ENCODE measurements at places on chromosomes 5 and 9.

DNA sequence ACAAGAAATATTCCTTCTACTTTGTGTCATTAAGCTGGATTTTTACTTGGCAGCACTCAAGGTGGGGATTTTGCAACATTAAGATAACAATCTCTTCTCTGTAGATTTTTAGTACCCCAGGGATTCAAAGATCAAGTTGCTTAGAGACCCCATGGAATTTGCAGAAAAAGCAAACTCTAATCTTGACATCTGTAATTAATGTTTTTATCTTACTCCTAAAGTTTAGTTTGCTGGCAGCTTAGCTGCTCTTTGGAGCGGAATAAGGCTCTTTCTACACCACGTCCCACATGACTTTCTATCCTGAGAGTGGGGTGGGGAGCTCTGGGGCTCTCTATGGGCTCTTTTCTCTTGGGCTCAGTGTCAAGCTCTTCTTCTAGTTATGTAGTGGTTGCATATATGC lies 21.7 kb upstream of the SPDL1 start:
- no peak for DNase-seq

GRCh38 chr5:38329132-38329715 lies 70.9 kb downstream of the EGFLAM start:
- no peak for DNase-seq

GRCh38 chr5:161034451-161034850 lies 182.4 kb upstream of the ATP10B start:
- no peak for DNase-seq

DNA sequence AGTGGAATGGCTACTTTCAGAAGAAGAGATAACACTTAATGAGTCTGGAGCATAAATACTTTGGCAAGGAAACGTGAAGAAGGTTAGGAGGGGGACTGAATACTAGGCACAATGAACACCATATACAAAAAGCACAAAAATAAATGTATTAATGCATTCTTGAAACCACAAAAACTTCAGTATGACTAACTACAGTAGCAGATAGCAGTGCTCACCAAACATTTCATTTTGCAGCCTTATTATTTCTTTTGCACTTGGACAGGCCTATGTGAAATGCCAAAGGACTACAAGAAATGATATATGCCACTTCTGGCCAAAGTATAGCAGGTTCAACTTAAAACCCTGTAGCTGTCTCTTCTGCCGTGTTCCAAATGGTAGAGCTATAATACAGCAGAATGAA lies 26.3 kb downstream of the UBQLN1 start:
- DNase-seq = no peak

DNA sequence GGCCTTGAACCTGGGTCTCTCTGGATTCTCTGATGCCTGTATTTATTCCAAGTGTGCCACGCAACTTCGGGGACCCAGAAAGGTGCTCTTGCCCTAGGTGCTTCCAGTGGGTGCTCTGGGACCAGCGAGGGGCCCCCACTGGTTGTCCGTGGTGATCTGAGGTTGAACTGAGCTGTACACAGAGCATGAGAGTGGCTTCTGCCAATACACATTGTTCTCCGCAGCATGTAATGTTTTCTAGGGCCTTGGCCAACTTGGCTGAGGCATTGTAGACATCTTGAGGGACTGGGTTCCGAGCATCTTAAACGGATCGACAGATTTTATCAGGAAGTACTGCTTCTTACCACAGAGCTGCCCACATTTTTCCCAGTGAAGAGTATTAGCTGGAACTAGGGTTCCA lies 117.9 kb downstream of the MTX3 start:
- DNase-seq = no peak

GRCh38 chr5:112083623-112084022 lies 326.6 kb upstream of the NREP start:
- DNase-seq = no peak

DNA sequence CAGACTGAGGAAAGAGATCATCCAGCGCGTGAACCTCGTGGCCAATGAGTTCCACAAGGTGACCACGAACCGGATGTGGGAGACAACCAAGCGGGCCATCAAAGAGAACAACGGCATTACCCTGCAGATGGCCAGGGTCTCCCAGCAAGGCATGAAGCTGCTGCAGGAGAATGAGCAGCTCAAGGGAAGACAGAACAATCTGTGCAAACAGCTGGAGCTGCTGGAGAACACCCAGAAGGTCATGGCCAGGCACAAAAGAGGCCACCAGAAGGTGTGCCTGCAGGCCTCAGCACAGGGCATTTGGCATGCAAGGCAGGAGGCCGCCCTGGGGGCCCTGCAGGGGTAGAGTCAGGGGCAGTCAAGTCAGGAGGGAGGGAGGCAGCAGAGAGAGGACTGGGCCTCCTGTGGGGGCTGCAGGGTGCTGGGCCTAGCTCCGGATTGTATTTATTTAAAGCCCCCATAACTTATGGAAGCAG lies 4.2 kb downstream of the PTRH1 start:
- no peak for DNase-seq

GRCh38 chr5:116381201-116381600 lies 193.4 kb downstream of the SEMA6A start:
- no peak for DNase-seq

GRCh38 chr5:175059687-175060211 lies 335.4 kb downstream of the MSX2 start:
- no peak for DNase-seq

DNA sequence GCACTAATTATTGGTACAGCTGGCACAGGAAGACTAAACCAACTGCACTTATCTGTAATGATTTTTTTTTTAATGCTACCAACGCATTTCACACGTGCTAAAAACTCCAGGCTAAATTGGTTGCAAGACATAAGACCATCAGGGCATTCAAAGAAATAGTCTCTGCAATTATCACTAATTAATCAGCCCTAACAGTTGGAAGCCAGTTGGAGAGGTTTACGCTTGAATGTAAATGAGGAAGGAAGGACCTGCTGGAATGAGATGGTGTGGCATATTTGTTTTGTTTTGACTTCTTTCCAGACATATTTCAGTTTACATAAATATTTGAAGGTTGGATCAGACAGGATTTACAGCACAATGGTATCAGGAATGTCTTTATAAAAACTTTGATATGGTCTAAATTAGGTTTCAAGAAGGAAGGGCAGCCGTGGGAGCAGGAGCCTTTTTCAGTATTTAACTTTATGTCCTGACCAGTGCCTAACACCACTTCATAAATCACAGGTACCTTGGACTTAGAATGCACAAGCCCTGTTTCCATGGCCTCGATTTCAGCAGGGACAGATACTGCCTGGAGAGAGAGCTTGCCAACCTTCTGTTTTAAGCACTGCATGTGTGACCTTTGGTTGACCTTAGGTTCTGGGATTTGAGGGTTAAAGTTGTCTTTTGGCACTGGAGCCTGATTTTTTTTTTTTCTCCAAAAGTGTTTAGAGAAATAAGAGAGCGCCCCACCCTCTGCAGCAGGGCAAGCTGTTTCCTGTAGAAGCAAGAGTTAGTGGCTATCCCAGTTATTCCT lies 199.8 kb upstream of the MAP3K1 start:
- DNase-seq = no peak

DNA sequence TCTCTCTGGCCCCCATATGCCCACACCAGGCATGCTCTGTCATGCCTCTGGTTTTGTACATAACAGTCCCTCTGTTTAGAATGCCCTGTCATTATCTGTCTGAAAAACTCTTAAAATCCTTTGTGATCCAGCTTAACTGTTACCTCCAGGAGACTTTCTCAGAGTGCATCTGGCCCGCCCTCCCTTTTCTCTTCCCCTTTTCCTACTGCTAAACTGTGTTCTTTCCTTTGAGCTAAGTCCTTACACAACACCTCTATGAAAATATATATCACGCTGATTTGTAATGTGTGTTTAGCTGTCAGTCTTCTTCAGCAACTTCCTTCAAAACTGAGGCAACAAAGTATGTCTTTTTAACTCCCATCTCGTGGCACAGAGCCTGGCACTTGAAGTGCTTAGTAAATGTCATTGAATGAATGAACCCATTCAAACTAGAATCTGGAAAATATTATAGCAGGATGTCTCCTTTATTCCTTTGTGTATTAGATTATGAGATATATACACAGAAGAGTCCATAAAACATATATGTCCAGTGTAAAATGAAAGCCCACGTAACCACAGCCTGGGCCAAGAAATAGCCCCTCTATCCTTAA lies 166.2 kb upstream of the KLF9 start:
- no peak for DNase-seq

DNA sequence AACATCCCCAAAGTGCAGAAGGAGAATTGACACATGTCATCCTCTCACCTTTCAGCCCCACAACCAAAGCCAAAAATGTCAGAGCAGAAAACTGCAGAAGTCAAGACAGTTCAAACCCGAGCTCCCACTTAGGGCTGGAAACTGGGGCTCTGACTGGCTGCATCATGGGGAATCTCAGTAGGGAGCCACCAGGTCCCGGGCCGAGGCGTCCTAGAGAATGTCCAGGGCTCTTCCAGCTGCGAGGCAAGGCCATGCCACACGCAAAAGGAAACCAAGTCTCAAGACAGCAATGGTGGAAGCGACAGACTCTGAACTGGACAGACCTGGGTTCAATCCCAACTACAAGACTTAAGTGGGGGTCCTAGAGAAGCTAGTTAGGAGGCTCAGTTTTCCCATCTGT lies 13.8 kb downstream of the SH3PXD2B start:
- no peak for DNase-seq

GRCh38 chr5:67963789-67964519 lies 251.6 kb upstream of the PIK3R1 start:
- no peak for DNase-seq

DNA sequence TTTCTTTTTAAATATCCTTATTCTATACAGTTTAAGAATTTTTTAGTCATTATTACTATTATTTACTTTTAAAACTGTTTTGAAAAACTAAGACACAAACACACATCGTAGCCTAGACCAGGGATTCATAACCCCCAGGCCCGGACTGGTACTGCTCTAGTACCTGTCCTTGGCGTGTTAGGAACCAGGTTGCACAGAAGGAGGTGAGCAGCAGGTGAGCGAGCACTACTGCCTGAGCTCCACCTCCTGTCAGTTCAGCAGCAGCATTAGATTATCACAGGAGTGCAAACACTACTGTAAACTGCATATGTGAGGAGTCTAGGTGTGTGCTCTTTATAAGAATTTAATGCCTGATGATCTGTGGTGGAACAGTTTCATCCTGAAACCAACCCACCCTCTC lies 357.0 kb downstream of the PTPRD start:
- no peak for DNase-seq

- no peak for DNase-seq
Observed at GRCh38 chr9:20598367-20598766, 23.9 kb downstream of the MLLT3 start.

DNA sequence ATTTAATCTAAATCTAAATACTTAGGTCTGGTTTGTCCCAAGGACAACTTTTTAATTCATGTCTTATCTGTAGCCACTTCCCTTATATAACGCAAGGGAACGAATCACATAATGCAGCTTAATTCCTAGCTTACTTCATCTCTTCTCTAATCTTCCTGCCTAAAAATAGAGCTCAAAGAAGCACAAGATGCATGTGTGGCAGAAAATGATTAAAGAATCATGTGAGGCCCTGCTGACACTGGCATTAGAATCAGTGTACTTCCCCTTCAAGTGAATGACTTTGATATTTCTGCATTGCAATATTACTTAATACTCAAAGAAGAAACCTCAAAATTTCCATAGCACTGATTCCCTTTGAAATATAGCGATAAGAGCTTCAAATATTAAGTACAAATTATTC lies 317.9 kb upstream of the FTMT start:
- DNase-seq = no peak

DNA sequence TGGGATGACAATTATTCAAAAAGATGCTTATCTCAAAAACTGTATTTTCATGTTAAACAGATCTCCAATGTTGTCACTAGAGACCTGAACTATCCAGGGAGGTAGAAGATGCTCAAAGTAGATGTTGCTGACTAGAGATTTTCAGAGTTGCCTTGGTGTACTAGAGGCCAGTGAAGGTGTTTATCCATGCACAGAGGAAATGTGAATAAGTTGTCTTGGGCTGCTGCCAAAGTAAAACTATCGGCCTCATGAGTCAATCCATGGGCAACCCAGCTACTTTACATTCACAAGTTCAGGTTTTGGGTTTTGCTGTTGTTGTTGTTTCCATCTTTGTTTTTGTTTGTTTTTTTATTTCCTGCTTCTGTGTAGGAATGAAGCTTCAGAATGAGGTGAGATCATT lies 141.1 kb upstream of the RANBP3L start:
- DNase-seq = no peak

DNA sequence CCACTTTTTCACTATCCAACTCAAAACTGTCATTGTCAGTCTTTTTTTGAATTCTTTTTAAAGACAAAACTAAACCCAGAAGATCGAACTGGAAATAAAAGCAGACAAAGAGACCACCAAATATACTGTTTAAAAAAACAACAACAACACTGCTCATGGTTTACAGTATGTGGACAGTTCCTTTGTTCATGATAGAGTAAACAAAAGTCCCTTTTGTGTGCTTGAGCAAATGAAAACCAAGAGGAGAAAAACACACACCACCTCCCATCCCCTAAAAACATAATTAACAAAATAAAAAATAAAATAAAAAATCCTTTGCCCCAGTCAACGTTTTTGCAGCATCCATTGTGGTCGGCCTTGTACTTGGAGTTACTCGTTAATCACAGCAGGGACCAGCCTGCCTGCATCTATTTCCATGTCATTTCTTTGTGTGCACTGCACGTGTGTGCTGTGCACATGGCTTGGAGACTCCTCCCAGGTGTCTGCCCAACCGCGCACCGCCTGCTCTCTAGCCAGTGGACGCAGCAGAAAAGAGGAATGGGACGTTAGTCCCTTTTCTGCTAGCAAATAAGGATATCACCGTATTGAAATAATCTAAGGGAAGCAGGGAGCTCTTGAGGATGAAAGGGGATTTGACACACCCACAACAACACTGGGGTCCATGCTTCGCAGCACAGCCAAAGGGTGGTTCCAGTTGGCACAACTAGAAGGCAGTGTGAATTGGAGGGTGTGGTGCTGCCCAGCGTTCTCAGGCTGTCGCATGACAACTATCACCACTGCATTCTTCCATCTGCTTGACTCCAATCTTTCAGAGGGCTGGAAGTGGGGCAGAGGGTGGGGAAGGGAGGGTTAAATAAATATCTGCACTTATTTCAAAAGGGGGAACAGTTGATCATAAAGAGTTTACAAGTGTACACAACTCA lies 130.0 kb downstream of the SEMA6A start:
- no peak for DNase-seq

DNA sequence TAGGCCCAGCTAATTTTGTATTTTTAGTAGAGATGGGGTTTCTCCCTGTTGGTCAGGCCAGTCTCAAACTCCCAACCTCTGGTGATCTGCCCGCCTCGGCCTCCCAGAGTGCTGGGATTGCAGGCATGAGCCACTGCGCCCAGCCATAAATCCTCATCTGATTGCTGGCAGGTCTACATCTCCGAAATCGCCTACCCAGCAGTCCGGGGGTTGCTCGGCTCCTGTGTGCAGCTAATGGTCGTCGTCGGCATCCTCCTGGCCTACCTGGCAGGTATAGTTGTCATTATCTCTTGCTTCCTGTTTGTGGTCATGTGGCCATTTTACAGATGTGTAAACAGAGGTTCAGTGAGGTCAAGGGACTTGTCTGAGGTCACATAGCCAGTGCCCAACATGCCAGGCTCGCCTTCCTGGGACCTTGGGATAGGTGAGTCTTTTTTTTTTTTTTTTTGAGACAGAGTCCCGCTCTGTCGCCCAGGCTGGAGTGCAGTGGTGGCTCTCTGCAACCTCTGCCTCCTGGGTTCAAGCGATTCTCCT lies 2.8 kb downstream of the SLC2A8 start:
- DNase-seq = no peak
